ENCODE measurements at places on chromosomes 1 and 21.

GRCh38 chr1:173507205-173507846 lies 30.2 kb downstream of the PRDX6 start:
- peak; percentile 100 for DNase-seq

DNA sequence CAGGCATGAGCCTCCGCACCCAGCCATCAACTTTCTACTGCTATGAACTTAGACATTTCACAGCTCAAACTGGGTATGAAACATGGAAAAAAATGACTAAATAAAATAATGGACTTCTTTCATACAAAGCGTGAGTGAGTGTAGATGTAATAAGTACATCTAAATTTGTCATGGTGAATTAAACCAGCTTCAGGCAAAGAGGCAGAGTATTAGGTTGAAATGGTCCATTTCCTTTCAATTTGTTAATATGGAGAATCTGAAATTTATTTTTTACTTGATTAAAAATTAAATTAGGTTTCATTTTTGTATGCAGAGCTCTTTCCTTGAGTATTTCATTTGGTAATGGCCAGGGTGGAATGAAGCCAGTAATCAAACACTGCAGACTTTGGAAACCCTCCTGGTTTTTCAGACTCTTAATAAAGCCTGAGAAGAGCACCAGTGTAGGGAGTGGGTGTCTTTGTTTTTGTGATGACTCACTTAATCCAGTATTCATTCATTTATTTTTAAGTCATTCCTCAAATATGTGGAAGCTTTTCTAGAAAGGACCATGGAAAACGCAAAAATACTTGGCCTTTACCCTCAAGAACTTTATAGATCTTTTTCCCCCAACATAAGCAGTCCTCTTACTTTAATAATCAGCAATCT lies 49.2 kb downstream of the ALG14 start:
- peak; percentile 64 for DNase-seq

GRCh38 chr1:228772516-228773212 lies 37.4 kb downstream of the RHOU start:
- no peak for DNase-seq

- no peak for DNase-seq
Measured at GRCh38 chr1:28044399-28044798, 44.0 kb downstream of the EYA3 start.

- DNase-seq, result no peak
Measured at GRCh38 chr1:110591956-110592355, 14.2 kb downstream of the KCNA2 start.

- DNase-seq, result peak; percentile 83
Measured at GRCh38 chr1:75953461-75953860, 21.3 kb upstream of the ASB17 start.

- DNase-seq, result no peak
Measured at GRCh38 chr21:25467896-25468295, 139.4 kb downstream of the MRPL39 start.

DNA sequence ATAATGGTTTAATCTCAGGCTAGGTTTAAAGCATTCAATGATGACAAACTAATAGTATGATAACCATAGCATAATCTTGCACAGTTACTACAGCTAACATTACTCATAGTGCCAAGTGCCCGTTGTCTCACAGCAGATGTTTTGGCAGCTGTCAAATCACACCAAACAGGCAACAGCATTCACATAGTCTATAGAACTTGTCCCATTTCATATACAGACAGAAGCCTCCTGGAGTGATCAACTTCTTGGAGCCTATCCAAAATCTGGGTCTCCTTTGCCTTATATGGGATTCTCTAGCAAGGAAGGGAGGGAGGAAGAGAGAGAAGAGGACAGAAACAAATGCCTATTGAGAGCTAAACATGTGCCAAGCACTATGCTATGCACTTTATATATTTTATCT lies 250.6 kb upstream of the ZP4 start:
- no peak for DNase-seq

DNA sequence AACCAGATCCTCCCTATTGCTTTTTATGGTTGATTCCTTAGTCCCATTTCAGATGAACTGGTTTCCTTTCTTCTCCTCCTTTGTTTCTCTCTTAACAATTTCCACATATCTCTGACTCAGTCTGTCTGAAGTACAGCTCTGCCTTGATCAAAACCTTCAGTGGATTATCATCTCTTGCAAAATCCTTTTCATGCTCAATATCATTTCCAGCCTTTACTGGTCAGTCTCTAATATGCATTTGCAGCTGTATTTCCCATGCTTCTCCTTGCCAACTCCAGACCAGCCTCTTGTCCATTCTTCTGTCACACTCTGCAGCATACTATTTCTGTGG lies 72.2 kb downstream of the SNX7 start:
- no peak for DNase-seq

DNA sequence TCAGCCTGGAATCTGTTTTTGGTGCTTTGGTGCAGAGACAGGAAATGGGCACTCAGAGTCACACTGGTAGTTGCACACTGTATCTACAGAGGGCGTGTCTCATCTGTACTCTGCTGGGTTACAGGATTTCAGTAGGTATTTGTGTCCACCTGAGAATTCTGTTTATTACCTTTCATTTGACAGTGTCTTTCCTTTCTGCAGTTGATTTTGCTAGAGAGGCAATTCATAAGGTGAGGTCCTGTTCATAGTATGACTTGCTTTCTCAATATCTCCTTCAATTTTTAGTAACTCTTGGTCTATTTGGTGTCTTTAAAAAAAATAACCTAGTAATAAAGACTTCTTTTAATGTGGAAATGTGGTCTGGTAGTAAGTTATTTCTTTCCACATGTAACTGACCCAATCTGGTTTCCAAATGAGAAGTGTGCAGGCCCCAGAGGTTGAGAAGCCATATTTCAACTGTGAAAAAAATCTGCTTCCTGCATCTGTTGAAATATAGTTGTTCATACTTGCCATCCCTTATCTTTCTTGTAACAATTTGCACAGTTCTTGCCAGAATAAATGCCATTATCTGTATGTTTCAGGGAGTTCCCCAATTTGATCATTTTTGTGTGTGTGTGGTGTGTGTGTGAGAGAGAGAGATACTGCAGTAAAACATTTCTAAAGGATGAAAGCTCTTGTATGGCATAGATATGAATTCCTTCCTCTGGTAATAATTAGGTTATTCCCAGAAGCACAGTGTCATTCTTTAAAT lies 78.4 kb upstream of the DNAJC6 start:
- DNase-seq, result no peak

DNA sequence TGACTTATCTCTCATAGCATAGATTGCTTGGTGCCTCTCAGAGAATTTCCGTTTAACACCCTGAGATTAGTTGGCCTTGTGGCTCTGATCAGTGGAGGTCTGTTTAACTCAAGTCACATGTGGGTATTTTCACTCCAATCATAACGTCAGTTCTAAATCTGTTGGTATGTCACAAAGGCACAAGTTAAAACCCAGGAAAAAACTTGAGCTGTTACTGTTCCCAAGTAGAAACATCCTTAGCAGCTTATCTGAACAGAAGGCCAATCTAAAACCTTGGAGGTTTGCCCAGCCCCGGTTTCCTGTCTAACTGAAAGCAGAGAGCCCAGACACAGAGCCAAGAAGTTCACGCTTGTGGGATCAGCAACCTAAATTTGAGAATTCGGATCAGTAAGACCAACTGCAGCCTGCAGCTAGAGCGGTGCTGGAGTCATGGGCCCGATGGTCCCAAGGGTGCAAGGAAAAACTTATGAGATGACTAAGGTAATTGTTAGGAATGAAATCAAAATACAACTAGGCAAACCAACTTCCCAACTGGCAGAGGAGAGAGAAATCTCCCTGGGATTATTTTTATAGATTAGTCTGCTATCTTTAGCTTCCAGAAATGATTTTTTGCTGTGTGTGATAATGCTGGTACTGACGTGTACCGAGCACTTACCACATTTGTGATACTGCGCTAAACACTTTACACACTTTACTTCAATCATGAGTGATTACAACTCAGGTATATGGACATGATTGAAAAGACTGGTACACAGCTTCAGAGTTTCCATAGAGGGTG lies 90.2 kb upstream of the C1orf21 start:
- DNase-seq, result no peak

Measured in kidney glomerular epithelial cell (primary cell).